Cardiac fibroblast (primary cell): ENCODE measurements at places on chromosomes 12 and 14.

- DNase-seq, result no peak
Observed at GRCh38 chr12:38892087-38892786, 13.2 kb downstream of the CPNE8 start.

DNA sequence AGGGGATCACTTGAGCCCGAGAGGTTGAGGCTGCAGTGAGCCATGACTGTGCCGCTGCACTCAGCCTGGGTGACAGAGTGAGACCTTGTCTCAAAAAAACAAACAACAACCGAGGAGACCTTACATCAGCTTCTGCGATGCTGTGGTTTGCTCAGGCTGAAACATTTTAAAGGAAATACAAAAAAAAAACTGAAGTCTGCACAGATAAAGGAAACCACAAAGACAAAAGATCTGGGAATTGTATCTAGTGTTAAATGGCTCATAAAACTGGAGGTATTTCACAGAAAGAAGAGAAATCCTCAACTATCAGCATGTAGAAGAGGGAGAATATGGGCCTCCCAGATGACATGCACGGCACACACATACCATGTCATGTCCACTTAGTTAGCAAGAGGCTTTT is 60.3 kb upstream of the VPS33A start:
- DNase-seq, result no peak

GRCh38 chr12:7150356-7150755 is 20.2 kb downstream of the CLSTN3 start:
- DNase-seq, result no peak

GRCh38 chr12:132205271-132206045 is 61.2 kb downstream of the NOC4L start:
- no peak for DNase-seq

GRCh38 chr14:20219033-20219432 is 4.5 kb upstream of the OR11H6 start:
- DNase-seq, result no peak

DNA sequence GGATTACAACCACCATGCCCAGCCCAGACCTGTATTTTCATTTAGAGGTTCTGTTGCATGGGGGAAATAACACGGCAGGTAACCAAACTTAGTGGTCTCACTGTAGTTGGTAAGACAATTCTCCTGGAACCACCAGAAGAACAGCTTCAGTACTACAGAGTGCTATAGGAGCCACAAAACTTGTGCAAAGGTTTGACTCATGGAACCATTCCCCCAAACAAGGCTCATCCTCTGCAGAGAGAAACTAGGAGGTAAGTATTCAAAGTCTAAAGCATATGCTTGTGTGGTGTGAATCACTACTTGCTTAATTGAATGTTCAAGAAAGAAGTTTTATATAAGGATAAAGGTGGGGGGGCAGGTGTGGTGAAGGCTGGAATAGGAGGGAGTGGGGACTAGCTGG is 58.7 kb downstream of the GNS start:
- no peak for DNase-seq

- no peak for DNase-seq
Observed at GRCh38 chr14:101377069-101377468, 184.2 kb upstream of the DIO3 start.

DNA sequence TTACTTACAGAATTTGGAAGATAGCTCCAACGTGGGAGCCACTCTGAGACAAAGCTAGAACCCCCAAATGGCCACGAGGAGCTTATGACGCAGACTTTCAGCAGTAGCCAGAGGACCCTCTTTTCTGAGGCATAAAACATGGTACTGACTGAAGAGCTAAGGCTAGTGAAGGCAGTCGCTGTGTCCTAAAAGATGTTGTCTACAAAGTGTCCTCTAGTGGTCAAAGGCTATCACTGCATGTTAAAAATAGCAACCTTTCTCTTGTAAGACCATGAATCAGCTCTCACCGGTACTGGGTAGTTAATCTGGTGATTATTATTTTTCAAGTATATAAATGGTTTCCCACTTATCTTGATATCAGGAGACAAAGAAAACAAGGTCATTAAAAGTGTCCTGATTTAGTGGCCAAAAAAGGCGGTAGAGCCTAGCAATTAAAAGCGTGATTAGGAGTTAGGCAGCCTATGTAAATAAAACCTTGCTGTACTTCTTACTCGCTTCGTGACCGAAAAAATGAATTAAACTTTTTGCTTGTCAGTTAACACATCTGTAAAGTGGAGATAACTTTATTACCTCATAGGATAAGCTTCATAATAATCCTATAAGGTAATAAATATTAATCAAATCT is 47.0 kb upstream of the LGR5 start:
- DNase-seq, result peak; percentile 88

- peak; percentile 53 for DNase-seq
Observed at GRCh38 chr12:12800406-12801180, 12.6 kb upstream of the DDX47 start.

DNA sequence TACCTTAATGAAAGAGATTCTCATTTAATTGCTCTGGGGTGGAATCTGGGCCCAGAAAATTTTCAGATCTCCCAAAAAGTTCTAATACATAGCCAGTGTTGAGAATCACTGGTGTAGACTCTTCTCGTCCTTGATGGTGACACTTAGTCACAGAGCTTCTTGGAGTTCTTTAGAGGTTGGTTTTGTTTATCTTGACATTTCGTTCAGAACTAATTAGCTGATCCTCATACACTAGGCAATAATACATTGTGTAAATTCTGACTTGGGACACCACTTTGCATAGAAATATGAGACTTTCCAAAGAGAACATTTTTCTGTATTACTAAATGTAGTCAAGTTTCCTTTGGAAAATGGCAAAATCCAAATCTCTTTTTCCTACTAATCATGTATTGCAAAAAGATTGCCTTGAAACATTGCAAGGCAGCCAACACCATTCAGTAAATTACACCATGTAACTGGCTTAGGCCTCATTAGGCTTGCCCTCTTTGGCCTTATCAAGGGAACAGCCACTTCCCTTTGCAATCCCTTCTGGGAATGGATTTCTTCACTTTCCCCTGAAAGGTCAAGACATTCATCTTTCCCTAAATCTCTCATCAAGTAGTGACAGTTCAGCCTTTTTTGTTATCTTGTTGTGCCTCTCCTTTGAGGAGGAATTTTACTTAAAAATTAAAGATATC is 102.2 kb downstream of the PAH start:
- no peak for DNase-seq

DNA sequence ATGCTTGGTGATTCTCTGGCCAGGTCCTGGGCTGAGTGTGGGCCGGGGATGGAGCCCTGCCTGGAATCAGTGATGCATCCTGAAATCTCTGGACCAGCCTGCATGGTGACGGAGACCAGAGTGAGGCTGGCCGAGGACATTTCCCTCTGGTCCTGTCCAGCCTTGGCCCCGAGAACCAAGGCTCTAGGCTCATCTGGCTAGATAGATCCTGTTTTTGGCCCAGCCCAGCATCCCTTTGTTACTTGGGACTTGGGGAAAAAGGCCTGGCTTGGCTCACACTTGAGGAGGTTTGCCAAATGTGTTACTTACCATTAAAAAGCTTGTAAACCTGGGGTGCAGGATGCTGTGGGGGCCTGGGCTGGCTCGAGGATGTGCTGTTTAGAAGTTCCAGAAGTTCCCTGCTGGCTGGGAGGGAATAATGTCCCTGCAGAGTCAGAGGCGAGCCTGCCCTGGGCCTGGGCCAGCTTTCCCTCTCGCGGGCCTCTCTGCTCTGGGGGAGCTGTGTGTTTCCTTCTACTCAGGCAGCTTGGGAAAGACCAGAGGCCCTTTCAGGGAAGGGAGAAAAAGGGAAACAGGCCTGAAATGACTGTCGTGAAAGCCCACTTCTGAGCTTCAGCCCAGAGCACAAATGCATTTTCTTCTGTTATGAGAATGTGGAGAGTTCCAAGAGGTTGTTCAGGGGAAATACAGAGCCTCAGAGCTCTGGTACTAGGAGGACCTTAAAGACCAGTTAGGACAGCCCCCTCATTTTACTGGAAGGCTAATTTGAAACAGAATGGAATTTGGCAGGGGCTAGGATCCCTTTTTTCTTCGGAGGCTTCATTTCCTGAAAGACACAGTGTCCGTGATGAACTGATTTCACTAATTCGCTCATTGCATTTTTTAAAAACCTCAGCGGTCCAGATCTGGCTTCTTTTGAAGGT is 47.2 kb upstream of the CTDSP2 start:
- DNase-seq, result peak; percentile 93
